ENCODE measurements at places on chromosomes 12 and 14.

DNA sequence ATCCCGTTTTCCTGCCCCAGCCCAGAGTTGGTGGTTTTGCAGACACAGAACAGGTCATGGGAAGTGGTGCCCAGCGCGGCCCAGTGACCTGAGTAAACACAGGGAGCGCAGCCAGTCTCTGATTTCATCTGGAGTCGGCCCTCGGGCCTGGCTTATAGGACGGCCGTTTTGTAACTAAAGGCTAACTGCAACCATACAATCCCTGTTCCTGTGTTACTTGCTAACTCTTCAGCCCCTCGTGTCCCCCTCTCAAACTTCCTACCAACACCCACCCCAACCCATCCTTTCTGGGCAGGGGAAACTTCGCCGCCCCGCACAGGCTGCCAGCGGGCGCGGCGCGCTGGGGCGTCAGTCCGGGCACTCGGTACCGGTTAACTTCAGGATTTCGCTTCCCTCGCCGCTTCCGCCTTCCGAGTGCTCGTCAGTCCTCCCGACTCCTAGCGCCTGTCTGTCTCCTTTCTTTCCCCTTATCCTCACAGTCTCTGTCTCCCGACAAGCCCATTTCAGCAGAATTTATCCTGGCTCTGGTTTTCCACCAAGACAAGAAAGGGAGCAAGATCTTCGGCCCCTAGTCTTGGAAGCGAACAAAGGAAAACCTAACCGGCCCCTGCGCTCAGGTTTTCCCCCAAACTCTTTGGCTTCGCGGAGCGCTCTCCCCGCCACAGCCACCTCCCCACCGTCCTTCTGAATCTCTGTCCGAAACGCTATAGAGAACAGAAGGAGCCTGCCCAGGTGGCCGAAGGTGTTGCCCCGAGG lies 2.0 kb downstream of the SIX1 start:
- no peak for DNase-seq

- no peak for DNase-seq
These were observed 220.8 kb downstream of the ITPR2 start for GRCh38 chr12:26612203-26612602.

- DNase-seq: no peak
These were observed 69.9 kb downstream of the RASSF3 start for GRCh38 chr12:64680235-64680634.

DNA sequence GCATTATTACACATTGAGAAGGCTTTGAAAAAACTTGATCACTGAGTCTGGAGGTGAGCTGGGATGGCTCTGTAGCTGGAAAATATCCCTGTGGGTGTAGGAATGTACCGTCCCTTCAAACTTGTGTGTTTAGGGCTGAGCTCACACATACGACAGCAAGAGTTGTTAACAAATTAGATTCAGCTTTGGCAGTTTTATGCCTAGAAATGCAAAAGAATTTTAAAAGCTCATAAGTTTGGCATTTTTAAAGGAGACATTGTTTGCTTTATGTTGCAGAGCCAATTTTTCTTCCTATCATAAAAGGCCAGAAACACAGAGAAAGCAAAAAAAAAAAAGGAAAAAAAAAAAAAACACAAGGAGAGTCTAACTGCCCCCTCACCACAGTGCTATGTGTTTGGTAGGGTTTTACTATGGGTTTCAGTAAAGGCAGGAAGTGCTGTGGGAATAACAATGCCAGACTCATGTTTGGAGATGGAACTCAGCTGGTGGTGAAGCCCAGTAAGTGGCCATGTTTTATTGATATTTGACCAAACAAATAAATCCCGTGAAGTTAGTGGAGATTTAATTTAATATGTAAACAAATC lies 78.4 kb downstream of the DAD1 start:
- no peak for DNase-seq

DNA sequence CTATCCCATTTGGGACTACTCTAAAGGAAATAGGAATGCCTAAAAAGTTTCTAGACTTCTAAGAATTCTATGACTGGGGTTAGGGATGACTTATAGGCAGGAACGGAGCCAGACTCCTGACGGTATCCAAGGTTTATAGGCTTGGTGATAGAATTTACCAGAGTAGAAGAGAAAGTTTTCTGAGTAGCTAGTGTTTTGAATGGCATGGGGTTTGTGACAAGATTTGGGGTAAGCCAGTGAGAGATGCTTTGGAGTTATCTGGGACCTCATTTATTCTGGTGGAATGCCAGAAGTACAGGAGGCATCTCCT lies 444.6 kb downstream of the RAD51B start:
- no peak for DNase-seq

DNA sequence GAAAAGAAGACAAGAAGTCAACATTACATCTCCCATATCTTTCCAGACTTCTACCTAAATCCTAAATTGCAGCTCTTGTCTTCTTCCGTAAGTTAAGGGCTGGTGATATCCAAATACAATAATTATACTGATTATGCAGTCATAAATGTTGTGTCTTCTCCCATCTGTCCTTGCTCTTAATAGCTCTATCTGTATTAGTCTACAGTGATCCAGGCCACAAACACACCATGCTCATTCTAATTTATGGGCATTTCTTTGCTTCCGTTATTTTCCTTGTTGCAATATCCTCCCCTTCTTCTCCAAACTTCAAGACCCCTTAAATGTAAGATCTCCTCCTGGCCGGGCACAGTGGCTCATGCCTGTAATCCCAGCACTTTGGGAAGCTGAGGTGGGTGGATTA lies 3.7 kb upstream of the MDP1 start:
- no peak for DNase-seq
